H9 (cell line): ENCODE measurements at places on chromosomes 11 and 22.
A peak's percentile ranks its signal among the peaks of the same experiment; 100 is the strongest.

- DNase-seq: no peak
These were observed 42.7 kb upstream of the CYP2D6 start for GRCh38 chr22:42173183-42173926.

DNA sequence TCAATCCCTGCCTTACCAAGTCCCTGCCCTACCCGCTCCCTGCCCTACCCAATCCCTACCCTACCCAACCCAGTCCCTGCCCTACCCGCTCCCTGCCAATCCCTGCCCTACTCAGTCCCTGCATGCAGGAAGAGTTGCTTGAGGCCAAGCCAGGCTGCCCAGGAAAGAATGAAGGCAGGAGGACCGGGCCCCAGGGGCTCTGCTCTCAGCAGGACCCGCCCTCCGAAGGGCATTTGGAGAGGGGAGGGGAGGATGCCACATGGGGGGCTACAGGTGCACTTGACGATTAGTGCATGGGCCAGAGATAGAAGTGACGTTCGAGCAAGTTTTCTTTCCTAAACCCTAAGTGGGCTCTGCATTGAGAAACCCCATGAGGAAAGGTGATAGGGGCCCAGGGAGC lies 581.2 kb downstream of the TBC1D22A start:
- DNase-seq: no peak

GRCh38 chr11:126357055-126357962 lies 1.8 kb downstream of the ST3GAL4 start:
- no peak for DNase-seq

DNA sequence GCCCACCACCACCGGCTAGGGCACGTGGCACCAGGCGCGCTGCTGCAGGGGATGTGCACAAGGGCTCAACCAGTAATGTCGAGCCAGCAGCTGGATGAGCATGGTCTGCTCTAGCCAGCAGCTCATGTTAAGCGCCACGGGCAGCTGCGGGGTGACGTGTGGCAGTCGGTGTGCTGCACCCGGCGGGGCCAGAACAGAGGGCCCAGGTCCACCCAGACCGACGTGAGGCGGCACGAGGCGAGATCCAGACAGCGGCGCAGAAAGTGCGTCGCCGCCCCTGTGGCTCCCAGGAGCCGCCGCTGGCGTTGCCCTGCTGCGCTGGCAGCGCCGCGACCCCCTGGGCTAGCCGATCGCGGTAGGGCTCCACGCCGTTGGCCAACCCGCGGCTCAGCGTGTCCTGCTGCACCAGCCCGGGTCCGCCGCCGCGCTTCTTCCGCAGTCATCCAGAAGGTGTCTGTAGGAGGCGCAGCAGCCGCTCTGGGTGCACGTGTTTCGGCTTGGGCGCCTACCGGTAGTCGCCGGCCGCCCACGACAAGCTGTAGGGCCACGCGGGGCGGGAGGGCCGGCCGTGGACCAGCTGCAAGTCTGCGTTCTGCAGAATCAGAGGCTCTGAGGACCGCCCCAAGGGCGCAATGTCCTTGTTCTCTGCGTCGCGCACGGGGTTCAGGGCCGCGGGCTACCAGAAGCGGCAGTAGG lies 4.6 kb upstream of the GALR3 start:
- peak; percentile 77 for DNase-seq

DNA sequence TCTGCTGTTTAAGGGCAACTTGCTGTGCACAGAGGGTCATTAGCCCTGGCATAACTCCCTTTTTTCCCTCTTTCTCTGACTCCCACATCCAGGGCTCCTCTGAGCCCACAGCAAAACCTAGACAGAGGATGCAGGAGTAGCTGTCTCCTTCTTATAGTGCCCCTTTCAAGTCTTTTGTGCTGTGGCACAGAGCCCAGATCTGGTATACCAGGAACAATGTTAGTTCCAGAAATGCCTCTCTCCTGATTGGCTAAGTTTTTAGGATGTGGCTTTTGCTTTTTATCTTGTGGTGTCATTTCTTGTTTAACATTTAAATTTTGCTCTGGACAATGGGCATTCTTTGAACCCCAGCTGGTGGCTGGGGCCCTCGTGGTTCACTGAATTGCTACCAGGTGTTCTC lies 25.6 kb upstream of the RRM1 start:
- DNase-seq: no peak

- peak; percentile 89 for DNase-seq
These were observed at the start of gene TSGA10IP for GRCh38 chr11:65945430-65945911. Gene TSGA10IP, plus strand, starts transcription at chr11:65945480. Its CDS starts 196 bp downstream, at chr11:65945676.

- peak; percentile 71 for DNase-seq
These were observed 1.8 kb upstream of the CARS1 start for GRCh38 chr11:3058753-3059664.

DNA sequence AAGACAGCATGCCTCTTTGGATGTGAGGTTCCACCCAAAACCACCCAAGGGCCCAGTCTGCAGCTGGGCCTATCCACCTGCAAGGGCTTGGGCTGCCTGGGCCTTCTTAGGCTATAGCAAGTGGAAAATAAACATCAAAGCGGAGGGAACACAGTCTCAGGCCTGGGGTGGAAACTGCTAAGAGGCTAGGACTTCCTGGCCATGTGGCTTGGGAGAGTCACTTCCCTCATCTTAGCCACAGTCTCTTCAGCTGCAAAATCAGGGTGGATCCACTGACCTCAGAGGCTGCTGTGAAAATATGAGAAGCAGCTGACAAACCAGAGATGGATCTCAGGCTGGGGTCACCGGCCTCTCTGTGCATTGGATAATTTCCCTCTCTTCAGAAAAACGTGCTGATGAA lies 30.6 kb upstream of the TFIP11 start:
- DNase-seq: no peak

- DNase-seq: no peak
These were observed 19.0 kb upstream of the SCGB1A1 start for GRCh38 chr11:62399878-62400266.

GRCh38 chr11:125464666-125465065 lies 31.4 kb downstream of the FEZ1 start:
- DNase-seq: no peak

DNA sequence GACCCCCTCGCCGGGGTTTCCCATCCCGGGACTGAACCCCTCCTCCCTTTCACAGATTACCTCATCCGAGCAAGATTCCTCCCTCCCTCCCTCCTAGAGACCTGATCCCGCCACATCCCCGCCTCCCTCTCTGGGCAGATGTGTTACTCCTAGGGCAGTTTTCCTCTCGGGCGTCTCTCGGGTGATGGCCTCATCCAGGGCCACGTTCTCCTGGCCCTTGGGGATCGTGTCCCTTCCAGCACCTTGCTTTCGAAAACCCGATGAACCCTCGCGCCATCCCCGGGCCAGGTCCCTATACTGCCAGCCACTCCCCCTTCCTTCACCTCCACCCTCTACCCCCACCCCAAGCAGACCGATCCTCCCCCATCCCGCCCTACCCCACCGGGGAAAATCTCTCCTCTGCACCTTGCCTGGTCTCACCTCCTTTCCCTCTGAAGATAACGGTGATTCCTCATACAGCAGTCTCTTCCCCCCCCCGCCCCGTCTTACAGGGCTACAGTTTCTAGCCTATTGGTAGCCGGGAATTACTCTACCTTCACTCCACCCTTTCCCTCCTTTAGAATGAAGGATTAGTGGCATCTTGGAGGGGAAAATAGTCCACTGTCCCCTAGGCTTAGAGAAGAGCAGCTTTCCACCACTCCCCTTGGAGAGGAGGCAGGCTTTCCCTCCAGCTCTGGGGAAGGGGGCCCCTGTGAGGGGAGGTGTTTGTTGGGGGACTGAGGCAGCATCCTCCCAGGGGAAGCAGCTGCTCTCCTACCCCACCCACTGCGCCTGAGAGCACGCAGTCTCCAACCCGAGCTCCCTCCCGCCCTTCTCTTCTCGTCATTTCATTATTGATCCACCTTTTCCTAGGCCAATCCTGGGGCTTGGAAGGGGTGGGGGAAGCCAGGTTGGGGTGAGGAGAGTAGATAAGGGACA lies 1.2 kb downstream of the KMT2A start:
- DNase-seq: peak; percentile 56

DNA sequence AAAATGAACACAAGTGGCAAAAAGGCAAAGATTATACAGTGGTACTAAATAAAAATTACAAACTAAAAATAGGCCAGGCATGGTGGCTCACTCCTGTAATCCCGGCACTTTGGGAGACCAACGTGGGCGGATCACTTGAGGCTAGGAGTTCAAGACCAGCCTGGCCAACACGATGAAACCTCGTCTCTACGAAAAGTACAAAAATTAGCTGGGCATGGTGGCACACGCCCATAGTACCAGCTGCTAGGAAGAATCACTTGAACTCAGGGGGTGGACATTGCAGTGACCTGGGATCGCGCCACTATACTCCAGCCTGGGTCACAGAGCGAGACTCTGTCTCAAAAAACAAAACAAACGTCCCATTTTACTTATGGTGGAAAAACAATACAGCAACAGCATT lies 24.5 kb downstream of the ZNF280B start:
- DNase-seq: no peak

DNA sequence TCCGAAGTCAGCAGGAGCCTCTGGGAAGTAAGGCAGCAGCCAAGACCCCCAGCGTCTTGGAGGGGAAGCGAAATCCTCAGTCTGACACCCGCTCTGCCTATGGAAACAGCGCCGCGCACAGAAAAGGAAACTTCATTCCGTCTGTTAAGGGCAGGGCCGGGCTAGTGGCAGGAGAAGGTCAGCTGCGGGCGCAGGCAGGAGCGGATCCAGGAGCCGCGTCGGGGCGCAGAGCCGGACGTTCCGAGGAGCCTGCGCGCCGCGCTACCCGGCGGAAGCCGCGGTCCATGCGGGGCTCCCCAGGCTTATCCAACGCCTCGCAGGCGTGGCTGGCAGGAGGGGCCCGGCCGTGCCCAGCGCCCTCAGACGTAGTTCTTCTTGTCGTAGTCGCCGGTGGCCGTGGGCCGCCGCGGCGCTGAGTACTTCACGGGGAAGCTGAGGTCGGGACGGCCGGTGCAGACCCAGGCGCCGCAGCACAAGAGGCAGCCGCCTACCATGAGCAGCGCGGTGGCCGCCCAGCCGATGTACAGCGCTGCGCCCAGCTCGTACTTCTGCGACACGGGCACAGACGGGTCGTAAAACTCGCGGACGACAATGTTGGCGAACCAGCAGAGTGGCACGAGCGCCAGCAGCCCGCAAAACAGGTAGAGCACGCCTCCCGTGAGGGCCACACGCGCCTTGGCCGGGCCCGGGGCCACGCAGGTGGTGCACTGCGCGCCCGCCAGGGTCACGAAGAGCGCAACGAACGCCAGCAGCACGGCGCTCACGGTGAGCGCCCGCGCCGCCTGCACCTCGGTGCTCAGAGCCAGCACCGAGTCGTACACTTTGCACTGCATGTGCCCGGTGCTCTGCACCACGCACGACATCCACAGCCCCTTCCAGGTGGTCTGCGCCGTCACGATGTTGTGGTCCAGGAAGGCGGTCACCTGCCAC lies 705 bp downstream of the CLDN5 start:
- DNase-seq: peak; percentile 69

DNA sequence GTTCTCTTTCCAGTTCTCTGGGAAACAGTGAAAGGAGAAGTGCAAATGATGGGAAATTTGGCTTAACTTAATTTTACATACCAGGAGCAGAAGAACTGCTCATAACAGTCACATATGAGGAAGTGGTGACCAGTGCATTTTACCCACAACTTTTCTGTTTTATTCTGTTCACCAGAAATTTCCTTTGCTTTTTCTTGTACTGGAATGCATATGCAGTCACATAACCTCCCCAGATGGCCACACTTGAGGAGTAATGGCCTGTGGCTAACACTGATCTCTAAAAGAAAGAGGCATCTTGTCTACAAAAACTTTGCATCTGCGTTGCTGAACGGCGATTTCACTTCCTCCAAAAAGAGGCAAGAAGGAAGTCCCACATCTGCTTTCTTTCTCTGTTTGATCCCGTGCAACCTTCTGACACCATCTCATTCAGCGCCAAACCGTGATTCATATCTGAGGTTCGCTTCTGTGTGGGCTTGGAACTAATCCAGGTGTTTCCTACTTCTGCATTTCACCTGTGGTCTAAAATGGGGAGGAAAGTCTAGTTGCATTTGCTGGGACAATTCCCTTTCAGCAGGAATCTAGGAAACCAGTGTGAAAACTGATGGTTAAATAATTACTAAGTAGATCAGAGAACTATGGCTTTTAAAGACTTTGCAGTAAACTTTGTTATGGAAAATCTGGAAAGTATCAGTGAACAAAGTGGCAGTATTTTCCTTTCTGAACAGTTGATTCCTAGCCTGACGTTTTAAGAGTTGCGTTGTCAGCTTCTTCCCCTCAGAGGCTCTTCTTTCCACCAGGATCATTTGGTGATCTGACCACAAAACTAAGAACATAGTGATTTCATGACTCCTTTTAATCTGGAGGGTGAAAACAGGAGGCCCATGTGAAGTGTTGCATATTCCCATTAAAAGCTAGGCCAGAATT lies 4.2 kb upstream of the MPEG1 start:
- DNase-seq: no peak

- DNase-seq: no peak
These were observed 220.7 kb downstream of the SWAP70 start for GRCh38 chr11:9884601-9885000.

DNA sequence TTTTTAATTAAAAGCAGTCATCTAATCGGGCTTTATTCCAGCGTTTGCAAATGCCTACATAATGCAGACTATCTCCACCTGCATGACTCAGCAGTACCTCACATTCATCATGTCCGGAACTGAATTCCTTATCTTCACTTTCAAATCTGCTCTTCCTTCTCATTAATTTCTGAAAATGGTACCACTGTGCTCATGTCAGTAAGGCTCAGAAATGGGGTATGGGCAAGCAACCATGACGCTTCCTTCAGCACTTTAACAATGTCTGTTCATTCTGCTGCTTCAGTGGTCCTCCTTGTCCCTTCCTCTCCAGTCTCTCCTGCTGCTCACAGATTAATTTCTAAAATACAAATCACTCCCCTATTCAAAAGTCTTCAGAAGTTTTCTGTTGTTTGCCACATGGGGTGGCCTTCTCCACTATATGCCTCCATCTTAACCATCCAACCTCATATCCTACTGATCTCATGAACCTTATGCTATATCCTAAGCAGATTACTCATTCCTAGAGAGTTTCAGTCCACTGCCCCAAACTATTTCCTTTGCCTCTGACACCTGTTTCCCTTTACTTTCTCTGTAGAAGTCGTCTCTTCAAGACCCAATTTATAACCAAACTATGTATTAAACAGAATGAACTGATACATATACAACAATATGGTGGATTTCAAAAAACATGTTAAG lies 7.0 kb downstream of the GTF2H1 start:
- DNase-seq: no peak

DNA sequence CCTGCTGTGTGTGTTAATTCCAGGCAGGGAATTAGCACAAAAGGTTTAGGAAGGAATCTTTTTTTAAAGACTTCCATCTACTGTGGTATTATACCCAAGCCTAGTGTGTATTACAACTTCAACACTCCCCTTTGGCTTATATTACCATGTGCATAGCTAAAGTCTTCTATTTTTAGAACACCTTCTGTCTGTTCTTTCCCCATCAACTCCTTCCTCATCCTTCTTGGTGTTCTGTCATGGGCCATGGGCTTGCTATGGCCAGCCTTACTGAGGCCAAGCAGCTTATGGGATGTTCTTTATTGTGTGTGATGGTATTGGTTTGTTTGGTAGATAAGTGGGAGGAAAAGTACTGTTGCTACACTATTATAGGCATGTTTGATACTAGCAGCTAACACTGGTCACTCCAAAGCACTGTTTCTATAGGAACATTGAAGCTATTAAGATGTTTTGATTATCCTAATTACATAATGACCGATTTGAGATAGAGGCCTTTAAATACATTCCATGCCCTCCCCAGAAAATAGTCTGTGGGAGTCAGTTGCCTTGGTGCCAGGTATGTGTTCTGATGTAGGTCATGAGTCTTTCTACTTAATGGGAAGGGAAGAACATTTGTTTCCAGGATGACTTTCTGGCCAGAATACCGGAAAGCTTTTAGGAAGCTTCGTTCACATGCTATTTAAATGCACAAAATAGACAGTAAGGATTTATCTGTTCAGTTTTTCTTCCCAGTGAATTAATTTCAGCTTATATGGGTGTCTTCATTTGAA lies 16.5 kb downstream of the MCAM start:
- DNase-seq: no peak

- no peak for DNase-seq
These were observed 104.6 kb downstream of the ATXN10 start for GRCh38 chr22:45776313-45776585.
